HT-29 (cell line): ENCODE measurements at places on chromosomes 11 and 22.

DNA sequence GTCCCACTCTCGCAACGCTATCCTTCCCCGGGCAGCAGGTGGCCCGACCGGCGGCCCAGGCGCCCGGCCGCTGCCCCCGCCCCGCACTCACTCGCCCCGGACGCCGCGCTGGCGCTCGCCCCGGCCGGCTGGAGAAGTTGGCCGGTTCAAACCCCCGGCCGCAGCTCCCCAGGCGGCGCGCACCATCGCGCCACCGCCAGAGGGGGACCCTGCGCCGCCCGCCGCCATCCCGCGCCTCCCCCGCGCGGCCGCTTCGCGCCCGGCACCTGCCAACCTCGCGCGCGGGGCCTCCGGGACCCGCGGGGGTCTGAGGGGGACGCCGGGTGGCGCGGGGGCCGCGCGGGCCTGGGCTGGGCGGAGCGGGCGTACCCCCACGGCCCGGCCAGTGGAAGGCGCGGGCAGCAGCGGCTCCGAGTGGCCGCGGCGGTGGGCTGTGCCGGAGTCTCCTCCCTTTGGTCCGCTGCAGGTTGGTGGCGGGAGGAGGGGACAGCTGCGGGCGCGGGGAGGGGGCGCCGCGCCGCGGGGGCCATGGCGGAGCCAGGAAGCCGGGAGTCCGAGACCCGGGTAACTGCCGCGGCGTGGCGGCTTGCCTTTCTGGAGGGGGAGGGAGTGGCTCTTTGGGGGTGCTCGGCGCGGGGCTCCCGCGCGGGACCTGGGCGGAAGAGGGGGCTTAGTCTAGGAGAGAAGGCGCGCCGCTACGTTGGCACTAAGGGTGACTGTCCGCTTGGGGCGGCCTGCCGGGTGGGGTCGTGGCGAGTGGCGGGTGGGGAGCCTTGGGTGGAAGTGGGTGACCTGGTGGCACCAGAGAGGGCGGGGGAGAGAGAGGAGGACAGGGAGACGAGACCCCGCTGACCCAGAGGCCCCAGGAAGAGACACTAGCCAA, at the start of the genes MPST and TST:
Gene MPST (plus strand): TSS at position 434 of the 883 bp plus-strand sequence. CDS start 95 bp downstream, at position 529.
Gene TST (minus strand): TSS at position 139 of the 883 bp plus-strand sequence. CDS start 715 bp downstream, outside the sequence.
- DNase-seq, result peak; percentile 48

- DNase-seq, result peak; percentile 28
Measured at GRCh38 chr11:127651175-127651887, 650.8 kb upstream of the KIRREL3 start.

GRCh38 chr11:110029714-110030113, 63.5 kb upstream of the ZC3H12C start:
- DNase-seq, result no peak

DNA sequence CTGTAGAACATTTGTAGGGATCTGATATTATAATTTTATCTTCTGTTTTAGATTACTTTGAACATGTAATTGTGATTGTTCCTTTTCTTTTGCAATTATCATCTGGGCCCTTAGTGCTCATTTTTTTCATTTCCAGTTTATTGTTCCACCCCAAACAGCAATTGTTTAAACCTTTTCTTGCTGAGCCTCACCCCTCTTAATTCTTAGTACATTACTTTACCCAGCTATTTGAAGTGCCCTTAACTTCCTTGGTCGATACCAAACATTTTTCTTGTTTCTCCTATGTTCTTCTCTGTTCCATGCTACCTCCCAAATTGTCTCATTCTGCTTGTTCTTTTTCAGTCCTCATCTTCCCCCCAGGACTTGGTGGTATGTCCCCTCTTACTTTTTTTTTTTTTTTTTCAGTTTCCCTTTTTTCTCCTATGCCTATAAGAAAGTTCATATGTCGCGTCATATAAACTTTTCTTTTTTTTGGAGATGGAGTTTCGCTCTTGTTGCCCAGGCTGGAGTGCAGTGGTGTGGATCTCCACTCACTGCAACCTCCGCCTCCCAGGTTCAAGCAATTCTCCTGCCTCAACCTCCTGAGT, 3.5 kb downstream of the CUL5 start:
- no peak for DNase-seq

GRCh38 chr22:45534339-45535192, 31.9 kb downstream of the FBLN1 start:
- DNase-seq, result no peak

GRCh38 chr11:30653606-30654005, 67.5 kb upstream of the MPPED2 start:
- DNase-seq, result peak; percentile 39

DNA sequence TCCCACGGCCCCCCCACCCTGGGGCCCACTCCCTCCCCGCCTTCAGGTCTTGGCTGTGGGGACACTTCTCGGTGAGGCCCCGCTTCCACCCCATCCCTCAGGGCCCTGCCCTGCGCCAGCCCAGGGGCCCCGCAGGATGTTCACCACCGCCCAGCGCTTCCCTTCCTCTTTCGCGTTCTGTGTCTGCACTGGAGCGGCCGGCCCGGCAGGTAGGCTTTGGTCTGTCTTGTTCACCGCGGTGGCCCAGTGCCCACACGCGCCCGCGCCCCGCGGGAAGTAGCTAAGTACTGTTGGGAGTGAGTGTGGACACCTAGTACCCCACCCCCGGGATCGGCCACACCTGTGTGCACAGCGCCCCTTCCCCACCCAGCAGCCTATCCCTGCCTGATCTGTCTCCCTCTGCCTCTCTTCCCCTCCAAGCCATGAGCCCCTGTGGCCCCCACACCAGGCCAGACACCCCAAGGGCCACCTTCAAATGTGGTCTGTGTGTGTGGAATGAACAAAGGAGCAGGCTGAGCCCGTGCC, 85.4 kb downstream of the WNT7B start:
- DNase-seq, result no peak

GRCh38 chr11:47593492-47593933, 698 bp downstream of the C1QTNF4 start:
- DNase-seq, result no peak

DNA sequence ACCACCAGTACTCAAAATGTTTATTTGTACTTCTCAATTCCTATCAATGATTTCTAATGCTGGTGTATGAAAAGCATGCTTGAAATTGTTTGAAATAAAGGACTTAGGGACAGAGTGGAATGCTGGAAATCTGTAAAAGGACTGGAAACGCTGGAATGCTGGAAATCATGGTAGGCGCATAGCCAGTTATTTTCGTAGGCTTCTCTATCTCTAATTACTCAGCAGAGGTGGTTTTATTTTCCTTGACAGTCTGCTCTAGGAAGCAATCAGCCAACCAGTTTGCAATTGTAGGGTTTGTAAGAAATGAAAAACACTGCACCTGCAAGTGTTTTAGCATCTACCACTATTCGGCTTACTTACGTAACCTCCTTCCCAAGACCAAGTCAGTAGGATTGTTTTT, 788 bp downstream of the LIN7C start:
- no peak for DNase-seq

GRCh38 chr11:132311703-132312102, 941.3 kb downstream of the NTM start:
- DNase-seq, result no peak

- no peak for DNase-seq
Measured at GRCh38 chr11:70546191-70546940, 148.0 kb downstream of the CTTN start.

DNA sequence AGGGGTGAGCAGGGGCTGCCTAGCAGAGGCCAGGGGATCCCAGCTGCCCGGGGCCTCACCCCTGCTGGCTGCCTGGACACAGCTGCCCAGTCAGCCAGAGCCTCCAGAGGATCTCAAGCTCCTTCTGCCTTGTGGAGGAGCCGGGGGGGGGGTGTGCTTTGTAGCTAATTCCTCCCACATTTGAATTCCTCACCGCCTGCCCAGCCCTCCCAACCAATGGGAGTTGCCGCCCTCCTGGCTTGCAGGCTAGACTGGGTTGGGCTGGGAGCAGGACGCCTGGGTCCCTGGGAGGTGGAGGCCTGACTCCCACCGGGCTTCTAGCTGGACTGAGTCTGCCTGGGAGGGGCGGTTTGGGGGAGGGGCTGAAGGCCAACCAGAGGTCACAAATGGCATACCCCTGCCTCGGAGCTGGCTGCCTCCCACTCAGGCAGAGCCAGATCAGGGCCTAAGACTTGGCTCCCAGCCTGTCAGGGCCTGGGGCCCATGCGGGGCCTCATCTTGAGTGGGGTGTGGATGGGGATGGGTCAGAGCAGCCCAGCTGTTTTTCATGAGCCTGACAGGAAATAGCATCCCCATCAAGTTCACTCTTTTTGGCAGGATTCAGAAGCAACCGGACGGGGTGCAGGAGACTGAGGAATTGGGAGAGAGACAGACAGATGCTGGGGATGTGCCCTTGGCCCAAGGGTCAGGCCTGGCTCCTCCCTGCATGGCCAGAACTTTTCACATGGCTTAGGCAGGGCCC, 29.2 kb upstream of the PDE2A start:
- DNase-seq, result no peak

DNA sequence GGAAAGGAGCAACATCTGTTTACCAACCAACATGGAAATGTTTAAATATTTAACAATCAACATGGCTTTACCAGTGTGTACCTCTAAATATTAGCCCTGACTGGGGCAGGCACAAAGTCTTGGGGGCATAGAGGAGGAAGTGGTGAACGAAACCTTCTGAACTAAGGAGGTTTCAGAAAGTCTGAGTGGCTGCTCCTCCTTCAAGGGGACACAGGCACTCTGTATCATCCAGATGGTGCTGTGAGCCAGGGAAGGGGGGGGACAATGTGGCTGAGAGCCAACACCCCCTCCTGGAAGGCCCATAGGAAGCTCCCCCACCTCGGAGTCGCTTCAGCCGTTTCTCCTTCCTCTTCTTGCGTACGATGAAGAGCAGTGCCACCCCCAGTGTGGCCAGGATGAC, 107.7 kb downstream of the CEP164 start:
- DNase-seq, result no peak
